Stimulated activated CD8-positive, alpha-beta memory T cell treated with anti-CD3 and anti-CD28 coated beads, Interleukin-2, amount 100 ng/mL, for 1 hour (primary cell): ENCODE measurements at places on chromosomes 7 and 10.

DNA sequence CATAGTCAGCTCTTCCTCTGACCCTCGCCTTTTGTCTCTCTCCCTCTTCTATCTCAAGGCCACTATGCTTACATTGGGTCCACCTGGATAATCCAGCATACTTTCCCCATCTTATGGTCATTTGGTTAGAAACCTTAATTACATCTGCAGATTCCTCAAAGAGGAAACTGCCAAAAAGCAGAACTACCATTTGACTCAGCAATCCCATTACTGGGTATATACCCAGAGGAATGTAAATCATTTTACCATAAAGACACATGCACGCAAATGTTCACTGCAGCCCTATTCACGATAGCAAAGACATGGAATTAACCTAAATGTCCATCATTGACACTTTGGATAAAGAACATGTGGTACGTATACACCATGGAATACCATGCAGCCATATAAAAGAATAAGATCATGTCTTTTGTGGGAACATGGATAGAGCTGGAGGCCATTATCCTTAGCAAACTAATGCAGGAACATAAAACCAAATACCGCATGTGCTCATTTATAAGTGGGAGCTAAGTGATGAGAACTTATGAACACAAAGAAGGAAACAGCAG lies 114.8 kb upstream of the NPY start:
- no peak for DNase-seq

DNA sequence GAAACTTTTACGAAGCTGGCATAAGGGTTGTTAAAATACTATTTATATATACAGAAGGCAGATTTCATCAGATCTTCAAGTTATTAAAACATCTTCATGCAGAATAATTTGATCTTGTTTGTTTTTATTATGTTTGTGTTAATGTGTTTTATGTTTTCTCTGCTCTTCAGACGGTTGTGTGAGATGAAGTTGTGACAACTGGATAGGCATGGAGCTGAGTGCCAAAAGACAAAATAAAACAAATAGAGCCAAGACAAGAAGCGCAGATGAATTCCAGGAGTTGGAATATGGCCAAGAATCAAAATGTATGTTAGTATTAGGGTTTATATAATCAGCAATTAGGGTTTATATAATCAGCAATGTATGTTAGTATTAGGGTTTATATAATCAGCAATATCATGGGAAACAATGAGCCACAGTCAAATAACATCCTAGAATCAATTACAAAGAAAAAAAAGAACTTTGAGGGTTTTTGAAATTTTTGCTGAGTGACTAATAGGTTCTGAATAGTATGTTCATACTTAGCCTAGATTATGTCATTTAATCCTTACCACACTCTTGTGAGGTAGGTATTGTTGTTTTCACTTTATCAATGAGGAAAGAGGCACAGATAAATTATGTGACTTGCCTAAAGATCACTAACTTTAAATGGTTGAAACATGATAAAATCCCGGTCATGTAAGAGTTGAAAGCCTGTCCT lies 488.0 kb upstream of the STEAP1 start:
- DNase-seq = no peak

GRCh38 chr7:116572036-116572435 lies 47.2 kb downstream of the CAV1 start:
- DNase-seq = no peak

- DNase-seq = no peak
These were observed 17.5 kb downstream of the RGR start for GRCh38 chr10:84262190-84262956.

DNA sequence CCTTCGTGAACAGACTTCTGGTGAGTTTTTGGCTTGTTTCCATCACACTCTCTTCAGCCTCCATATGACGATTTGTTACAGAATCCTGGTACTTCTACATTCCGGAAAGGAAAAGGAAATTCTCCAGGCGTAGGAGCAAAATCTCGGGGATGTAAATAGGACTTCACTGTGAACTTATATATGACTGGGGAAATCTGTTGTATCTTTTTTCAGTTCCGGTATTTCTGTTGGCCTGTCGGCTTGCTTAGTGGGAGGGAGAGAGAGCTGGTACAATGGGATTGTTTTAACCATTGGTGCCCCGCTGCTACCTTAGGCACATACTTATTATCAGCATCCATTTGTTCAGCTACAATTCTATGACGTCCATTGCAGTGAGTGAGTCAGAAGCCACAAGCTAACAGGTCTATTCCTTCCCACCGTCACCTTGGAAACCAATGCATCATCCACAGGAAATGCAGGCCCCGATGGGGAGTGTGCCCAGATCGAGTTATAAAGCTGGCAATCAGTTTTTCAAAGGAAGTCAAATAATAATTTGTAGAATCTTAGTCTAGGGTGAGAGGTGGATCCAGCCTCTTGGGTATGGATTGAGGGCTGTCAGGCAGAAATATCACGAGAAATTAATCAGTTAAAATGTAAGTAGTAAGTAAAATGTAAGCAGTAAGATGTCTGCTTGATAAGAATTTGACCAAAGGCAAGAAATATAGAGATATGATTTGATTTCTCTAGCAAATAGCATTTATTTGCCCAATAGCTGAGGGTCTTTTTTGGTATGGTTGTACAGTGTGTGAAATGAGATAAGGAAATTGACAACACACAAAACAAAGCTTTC lies 92.0 kb upstream of the MKLN1 start:
- peak; percentile 47 for DNase-seq

- no peak for DNase-seq
These were observed 6.2 kb upstream of the MACC1 start for GRCh38 chr7:20223356-20223755.

DNA sequence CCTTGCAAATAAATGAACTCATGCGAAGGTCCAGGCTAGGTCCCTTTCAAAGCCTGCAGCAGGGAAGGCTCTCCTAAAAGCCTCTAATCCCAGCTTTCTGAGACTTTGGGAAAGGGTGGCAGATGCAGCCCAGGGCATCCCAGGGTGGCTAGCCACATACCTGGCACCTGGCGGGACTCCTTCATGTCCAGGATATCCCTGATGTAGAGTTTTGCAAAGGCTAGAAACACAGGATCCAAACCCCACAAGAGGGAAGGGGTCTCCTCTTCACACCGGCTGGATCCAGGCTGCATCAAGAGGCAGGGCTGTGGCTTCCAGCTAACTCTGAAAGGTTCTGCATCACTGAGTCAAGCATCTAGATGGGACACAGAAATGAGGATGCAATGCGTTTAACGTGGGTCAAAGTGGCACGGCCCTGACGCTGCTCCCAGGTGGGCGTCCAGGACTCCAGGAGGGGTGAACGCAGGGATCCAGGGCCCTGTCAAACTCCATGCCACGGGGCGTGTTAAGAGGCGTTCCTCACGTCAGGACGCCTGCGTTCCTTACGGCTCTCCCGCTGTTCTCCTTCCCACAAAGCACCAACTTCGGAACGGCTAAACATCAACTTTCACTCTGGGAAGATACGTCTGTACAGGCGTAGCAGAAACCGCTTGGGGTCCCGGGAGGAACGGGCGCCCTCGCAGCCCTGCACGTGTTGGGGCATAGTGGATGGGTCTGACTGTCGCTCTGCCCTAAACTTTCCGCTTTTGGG lies 507 bp downstream of the STN1 start:
- DNase-seq = no peak

DNA sequence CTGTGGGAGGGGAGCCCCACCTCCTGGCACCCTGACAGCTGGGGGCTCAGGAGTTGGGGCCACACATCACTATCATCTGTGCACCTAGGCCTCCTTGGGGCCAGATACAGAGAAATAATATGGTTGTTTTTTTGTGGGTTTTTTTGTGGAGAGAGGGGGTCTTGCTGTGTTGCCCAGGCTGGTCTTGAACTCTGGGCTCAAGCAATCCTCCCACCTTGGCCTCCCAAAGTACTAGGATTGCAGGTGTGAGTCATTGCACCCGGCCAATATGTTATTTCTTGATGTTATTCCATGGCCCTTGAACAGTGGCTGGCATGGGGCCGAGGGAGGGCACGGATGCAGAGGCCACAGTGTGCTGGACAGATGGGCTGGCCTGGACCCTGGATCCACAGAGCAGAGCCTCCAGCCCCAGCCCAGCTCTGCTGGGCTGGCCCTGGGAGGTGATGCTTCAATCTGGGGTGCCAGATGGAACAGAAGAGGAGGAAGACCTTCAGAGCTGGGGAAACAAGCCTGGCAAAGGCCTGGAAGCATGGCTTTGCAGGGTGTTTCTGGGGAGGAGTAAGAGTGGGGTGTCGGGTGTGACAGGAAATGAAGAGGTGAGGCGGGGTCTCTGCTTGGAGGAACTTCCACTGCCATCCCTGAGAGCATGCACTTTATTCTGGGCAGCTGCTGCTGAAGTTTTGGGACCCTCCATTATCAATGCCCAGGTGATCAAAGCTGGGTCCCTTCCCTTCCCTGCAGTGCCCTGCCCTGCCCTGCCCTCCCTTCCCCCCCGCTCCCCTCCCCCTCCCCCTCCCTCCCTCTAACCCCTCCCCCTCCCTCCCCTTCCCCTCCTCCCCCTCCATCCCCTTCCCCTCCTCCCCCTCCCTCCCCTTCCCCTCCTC lies 3.7 kb upstream of the FZD9 start:
- no peak for DNase-seq

- no peak for DNase-seq
These were observed 18.2 kb upstream of the CHST3 start for GRCh38 chr10:71945819-71946474.

DNA sequence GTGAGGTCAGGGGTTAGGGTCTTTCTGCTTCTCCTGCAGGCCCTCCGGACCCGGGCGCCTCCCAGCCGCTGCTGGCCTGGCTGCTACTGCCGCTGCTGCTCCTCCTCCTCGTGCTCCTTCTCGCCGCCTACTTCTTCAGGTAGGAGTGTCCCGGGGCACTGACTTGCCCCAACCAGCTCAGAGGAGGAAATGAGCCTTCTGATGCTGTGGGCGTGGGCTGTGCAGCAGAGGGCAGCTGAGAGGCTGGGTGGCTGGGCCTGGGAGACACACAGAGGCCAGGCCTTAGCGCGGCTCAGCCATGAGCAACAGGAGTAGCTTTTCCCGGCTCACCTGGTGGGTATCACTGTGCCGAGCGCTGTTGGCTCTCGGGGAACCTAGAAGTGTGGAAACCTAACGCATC lies 78.9 kb downstream of the MKI67 start:
- DNase-seq = peak; percentile 65

DNA sequence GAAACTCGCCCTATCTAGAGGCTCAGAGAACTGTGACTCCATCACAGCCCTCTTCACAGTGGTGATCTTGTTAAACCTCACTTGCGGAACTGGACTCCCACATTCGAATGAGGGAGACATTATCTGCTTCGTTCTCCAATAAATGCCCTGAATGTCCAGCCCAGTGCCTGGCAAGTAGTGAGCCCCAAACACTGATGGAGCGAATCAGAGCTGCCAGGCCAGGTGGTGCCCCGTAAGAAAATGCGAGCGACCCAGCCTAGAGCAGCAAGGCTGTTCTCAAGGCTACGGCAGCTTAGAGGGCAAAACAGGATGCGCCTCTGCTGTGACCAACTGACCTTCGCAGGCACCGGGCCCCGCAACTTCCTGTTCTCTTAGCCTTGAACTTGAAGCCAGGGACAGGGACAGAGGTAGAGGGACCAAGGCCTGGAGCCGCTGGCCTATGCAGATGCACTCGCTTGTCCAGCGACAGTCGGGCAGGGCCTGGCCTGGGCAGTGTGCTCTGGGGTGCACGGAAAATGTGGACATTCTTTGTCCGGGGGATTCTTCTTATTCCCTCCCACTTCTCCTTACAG lies 217.6 kb downstream of the TCERG1L start:
- no peak for DNase-seq

- no peak for DNase-seq
These were observed 17.0 kb downstream of the TRPV5 start for GRCh38 chr7:142916508-142916907.

GRCh38 chr7:486216-486743 lies 33.4 kb downstream of the PDGFA start:
- DNase-seq = no peak

- no peak for DNase-seq
These were observed 9.4 kb downstream of the PDAP1 start for GRCh38 chr7:99398891-99399445.

DNA sequence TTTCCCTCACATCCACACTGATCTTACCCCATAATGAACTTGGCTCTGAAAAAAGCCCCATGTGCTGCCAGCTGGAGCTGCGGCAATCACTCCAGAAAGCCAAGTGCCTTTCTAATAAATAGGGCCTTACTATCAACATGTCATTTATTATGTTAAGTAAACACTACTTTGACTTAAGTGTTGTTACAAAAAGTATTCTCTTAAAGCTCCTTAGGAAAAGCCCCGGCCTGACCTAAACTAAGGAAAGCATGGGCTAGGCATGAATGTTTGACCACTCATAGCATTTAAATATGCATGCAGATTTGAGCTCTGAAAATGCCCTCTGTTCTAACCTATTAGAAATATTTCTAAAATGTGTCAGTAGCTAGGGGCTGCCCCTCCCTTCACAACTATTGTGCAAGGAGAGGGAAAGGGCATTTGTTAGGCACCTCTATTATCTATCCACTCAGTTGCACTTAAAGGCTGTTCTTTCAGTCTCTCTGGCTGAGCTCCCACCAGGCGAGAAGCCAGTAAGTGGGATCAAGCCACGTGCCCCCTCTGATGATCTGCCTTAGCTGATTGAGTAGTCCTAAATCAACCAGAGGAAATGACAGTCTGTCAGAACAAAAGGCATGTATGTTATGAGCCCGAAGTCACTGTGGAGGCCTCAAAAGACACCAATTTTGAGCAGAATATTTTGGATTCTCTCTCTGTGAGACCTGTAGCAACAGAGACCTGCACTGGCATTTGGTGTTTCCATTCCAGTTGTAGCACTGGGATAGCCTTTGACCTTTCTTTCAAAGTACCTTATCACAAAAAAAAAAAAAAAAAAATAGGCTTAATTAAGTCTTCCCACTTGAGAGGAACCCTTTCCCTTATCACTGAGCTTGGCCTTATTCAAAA lies 77.1 kb downstream of the ITGB8 start:
- DNase-seq = no peak

DNA sequence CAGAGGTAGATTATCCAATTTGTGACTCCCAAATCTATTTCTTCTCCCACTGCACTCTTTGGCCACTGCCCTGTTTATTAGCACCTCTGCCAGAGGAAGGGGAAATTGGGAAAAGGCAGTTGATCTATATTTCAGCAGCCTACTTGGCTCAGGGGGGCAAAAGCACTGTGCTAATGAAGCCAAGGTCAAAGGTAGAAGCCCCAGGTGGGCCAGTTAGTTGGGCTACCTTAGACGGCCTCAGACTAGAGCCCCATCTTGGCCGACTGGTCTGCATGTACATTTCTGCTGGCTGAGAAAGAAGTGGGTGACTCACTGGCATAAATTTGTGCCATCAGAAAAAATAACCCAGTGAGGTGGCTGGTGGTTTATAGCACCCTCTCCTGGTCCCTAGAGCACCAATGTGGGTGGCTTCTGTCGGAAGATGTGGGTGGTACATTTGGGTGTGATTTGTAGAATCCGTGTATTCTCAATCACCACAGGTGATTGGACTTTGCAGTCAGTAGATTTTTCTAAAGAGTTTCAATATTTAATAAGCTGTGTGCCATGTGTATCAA lies 293.3 kb upstream of the MKI67 start:
- DNase-seq = no peak

GRCh38 chr7:99331002-99331401 lies 5.3 kb downstream of the ARPC1A start:
- no peak for DNase-seq

GRCh38 chr7:88758381-88759229 lies 895 bp upstream of the ZNF804B start:
- no peak for DNase-seq

GRCh38 chr7:71976645-71977044 lies 435.5 kb downstream of the CALN1 start:
- DNase-seq = no peak
